ENCODE measurements at places on chromosomes 6 and 20. TPM values are rescaled to one million over a fixed set of nuclear protein-coding genes. Genes with fewer than 3 reads are reported as not detected.

- DNase-seq: no peak
Measured at GRCh38 chr6:125377621-125378020, 75.9 kb upstream of the HDDC2 start.

DNA sequence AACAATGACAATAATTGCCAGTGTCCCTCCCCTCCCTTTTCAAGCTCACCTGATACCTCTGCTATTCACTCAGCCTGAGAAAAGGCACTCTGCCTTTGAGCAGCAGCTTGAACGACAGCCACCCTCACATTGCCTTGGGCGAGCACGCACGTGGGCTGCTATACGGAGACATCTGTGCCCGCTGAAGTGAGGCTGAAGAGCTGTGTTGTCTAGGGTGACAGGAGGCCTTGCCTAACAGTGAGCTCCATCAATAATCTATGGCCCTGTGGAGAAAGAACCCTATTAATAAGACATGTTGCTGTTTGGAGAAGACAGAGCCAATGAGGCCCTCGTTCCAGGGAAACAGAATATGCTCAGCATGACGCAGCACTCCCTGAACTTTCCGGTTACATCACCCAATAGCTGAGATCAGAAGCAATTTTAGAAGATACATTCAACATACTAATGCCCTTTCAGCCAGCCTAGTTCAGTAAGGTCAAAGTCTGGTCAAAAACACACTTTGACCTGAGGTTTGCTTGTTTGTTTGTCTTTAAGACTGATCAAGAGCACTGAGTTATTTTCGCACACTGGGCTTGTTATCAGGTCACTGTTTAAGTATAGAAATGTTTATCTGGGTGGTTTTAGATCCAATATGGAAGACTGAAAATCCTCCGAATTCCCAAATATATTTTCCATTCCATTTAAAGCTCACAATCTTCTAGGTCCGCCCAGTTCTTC lies 30.6 kb downstream of the RBM24 start:
- peak; percentile 38 for DNase-seq

- DNase-seq: no peak
Measured at GRCh38 chr6:39929733-39930461, 4.4 kb downstream of the MOCS1 start.

DNA sequence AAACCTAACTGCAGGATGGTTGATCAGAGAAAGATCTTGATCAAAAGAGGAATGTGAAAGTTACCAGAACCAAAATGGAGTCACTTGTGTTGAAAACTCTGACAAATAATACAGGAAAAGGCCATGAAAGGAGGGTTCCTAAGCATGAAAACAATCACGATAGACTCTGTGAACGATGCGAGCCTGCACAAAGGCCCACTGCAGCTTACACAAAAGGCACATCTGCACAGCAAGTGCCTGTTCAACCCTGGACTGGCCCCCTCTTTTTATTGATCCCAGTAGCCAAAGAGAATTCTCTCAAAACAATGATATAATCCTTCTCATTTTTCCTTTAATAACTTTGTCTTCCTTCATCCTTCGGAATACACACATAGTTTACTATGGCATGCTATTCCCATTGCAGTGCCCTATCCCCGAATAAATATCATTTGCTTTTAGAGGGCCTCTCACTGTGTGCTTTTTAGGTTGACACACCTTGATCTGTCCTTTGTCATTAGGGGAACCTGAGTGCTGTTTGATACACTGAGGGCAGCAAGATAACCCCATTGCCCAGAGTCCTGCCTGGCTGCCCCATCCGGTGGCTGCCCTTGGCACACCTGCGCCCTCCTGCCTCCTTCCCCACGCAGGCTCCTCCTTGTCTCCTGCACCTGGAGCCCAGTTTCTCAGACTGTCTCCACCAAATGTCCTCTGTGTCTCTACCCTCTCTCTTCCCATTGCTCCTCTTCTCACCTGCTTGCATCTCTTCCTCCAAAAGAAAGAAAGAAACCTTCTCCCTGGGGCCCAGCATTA lies 98.3 kb upstream of the FRMD1 start:
- DNase-seq: no peak

RSPO3 gene
- not detected for total RNA-seq

WFDC2 gene
- total RNA-seq: not detected

DNA sequence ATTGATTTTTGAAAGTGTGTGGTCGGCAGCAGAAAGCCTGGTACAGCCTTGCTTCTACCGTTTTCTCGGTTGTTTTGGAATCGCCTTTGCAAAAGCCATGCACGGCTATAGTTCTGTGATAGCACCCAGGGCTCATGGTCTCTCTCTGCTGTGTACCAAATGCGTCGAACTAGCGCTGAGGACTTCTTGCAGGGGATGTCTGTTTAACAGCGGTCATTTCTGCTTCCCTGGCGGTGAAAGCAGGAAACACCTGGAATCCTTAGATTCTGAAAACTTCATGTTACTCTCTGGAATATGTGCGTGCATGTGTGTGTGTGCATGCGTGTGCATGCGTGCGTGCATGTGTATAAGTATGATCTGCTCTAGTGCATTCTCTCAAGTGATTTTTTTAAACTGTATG lies 26.1 kb upstream of the GCNT2 start:
- no peak for DNase-seq

GRCh38 chr6:36722879-36723278 lies 25.3 kb downstream of the RAB44 start:
- DNase-seq: peak; percentile 53

ZNF334 gene
- 3.7 TPM for total RNA-seq

C20orf202 gene
- total RNA-seq: not detected

DZANK1 gene
- 1.8 TPM for total RNA-seq

RPS6KA2 gene
- total RNA-seq: 8.3 TPM

FGD2 gene
- total RNA-seq: 0.07 TPM

DNA sequence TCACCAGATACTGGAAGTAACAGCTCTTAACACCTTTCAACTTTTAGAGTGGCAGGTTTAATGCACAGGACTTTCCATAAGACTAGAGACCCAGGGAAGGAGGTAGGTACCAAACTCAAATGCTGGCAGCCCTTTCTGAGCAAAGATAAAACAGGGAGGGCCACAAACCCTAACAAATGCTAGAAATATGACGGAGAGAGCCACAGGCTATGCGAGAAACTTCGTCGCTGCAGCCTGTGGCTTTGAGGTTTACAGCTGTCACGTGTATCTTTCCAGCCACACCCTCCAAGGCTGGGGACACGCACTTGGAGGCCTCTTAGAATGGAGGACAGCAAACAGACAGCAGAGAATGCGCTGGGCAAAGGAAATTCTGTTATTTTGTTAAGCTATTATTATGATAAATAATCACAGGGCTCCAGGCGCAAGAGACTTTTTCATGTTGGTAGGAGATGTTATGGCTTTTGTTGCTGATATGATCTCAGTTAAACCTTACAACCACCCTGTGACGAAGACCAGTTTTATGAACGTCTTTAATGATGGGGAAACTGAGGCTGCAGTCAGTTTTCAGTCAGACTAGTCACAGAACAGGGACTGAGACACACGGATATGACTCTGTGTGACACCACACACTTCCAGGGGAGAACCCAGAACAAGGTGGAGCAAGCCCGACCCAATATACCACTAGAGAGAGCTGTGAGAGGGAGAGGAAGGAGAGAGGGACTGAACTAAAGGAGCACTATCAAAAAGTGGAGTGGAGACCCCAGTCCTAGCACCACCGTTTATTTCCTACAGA lies 2.0 kb downstream of the TRAM2 start:
- no peak for DNase-seq

DNA sequence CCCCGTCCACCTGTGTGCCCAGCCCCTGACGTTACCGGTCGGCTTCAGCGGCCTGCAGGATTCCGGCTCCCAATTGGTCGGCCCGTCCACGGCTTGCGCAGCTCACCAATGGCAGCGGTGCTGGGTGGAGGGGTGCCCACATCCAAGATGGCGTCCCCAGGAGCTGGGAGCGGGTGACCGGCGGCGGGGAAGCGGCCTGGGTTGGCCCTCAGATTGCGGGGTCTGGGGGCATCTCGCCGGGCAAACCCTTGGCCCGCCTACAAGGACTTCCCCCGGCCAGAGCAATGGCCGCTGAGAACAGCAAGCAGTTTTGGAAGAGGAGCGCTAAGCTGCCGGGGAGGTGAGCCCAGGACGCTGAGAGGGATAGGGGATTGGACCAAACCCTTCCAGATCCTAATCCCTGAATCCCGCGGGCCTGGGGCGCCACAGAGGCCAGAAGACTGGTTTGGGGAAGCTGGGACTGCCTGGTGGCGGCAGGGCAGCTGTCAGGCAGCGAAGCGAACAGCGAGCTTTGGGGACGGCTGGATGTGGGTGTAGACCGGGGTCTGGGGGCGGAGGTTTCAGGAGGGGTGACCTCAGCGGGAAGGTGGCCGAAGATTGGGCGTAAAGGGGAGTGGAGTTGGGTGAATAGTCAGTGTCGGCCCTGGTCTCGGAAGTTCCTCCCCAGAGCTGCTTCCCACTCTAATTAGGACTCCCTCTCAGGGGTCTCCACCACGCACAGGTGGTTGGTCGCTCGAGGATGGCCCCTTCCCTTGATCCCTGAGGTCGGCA lies at the start of the genes TBC1D22B and TMEM217:
Gene TBC1D22B (plus strand): TSS at position 139 of the 771 bp plus-strand sequence. CDS start 146 bp downstream, at position 285.
Gene TMEM217 (minus strand): TSS at position 511 of the 771 bp plus-strand sequence. CDS start 39,114 bp downstream, outside the sequence.
- DNase-seq: peak; percentile 93

DNA sequence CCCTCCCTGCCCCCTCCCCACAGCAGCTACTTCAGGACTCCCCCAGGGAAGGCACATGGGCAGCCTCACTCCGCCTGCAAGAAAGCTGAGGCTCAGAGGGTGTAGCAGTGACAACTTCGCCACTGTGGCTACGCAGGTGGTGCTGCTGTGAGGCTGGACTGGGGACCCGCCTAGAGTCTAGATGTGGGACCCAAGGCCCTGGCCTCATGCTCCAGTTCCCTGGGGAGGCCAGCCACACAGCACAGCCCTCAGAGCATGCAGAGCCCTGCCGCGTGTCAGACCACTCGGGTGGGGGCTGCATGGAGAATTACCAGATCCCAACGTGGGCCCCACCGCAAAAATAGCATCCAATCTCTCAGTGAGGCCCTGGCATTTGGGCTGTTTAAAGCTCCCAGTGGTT lies 30.8 kb upstream of the VSTM2L start:
- DNase-seq: no peak

DNA sequence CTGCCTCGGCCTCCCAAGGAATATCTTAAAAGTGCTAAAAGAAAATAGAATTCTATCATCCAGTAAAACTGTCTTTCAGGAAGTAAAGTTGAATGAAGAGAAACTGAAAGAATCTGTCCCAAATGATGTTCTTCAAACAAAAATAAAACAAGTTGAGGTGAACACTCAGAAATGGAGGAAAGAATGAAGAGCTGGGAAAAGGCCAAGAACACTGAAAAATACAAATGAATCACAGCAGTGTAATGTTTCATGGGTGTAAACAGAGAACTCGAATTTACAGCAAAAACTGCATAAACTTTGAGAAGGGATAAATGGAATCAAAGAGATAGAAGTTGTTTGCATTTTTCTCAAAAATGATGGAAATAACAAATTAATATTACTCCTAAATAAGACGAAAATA lies 317.3 kb downstream of the TAF4 start:
- DNase-seq: no peak

DNA sequence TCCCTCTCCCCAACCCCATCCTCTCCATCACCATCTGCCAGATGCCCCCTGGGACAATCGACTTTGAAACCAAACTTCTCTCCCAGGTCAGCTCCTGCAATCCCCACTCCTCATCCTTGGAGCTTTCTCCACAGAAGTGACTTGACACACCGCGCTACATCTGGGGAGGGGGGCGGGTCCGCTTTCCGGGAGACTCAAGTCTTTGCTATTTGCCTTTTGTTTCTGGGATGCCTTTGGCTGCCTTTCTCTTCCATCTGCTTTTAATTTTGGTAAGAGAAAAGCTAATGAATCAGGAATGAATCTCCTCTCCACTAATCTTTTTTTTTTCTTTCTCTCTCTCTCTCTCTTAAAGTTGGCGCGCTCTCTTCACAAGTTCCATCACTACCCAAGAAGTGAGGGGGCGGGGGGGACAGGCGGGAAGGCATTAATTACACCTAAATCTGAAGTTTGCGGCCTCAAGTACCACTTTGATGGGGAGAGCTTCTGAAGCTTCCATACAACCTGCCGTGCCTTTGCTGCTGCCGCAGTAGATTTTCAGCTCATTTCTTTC lies 664 bp upstream of the TPBG start:
- peak; percentile 68 for DNase-seq

KIAA0408 gene
- not detected for total RNA-seq

ANGPT4 gene
- not detected for total RNA-seq

GRCh38 chr6:116444092-116444491 lies 17.1 kb upstream of the CALHM6 start:
- DNase-seq: peak; percentile 32

DNA sequence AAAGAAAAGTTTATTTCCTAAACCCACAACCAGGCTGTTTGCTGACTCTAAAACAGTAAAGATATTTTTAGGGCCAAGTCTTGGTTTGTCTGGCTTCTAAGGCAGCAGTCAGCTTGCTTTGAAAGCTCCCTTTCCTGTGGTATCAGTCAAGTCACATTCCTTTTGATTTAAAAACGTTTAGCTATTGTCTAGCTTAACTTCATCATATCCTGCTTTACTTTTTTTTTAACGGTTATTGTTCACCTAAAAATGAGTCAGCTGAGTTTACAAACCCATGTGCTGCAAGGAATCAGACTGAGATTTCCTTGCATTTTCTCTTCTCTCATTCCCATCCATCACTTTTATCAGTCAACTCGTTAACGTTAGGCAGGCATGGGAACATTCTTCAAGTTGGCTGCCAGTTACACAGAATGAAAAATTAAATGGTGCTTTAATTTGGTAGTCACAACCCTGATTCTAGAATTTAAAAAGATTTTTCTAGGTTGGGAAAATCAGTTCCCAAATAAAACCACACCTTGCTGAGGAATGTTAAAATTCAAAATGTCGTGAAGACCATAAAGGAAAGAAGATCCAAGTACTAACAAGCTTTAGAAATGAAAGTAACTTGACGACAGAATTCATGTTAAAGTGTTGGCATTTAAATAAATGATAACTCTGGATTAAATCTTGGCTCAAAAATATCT lies 45.9 kb downstream of the ELOVL5 start:
- peak; percentile 84 for DNase-seq

TBX18 gene
- not detected for total RNA-seq

PROKR2 gene
- not detected for total RNA-seq

PSORS1C1 gene
- 7.4 TPM for total RNA-seq

DNA sequence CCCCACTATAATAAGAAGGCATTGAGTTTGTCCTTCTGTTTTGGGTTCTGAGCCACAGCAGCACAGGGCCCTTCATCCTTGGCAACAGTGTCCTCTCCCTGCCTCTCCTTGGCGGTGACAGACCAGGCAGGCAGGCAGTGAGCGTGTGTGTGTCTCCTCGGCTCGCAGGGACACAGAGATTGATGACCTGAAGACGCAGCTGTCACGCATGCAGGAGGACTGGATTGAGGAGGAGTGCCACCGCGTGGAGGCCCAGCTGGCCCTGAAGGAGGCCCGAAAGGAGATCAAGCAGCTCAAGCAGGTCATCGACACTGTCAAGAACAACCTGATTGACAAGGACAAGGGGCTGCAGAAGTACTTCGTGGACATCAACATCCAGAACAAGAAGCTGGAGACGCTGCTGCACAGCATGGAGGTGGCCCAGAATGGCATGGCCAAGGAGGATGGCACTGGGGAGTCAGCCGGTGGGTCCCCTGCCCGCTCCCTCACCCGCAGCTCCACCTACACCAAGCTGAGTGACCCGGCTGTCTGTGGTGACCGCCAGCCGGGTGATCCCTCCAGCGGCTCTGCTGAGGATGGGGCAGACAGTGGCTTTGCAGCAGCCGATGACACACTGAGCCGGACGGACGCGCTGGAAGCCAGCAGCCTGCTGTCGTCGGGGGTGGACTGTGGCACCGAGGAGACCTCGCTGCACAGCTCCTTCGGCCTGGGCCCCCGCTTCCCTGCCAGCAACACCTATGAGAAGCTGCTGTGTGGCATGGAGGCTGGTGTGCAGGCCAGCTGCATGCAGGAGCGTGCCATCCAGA lies 24.0 kb downstream of the SDCBP2 start:
- no peak for DNase-seq

GRCh38 chr6:7171119-7171518 lies 63.4 kb downstream of the RREB1 start:
- no peak for DNase-seq
